ENCODE measurements at places on chromosomes 13 and 19.

GRCh38 chr19:23286477-23286876 lies 36.3 kb upstream of the ZNF724 start:
- DNase-seq: no peak

DNA sequence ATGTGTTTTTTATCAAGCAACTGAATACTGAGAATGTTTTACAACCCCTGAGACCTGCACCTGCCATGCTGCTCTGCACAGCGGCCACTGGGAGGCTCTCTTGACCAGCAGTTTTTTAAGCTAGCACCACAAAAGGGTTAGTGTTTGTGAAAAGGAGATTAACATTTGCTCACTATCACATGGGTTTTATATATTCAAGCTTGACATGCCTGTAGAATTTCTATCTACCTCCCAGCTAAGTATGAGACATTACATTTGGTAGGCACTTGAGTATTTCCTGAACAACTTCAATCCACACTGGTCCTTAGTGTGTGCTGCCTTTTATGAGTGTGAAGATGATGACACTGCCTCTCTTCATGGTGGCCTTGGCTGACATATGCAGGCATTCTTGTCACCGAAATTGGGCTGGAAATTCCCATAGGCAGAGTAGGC lies 1238.9 kb downstream of the UQCRFS1 start:
- DNase-seq: no peak

DNA sequence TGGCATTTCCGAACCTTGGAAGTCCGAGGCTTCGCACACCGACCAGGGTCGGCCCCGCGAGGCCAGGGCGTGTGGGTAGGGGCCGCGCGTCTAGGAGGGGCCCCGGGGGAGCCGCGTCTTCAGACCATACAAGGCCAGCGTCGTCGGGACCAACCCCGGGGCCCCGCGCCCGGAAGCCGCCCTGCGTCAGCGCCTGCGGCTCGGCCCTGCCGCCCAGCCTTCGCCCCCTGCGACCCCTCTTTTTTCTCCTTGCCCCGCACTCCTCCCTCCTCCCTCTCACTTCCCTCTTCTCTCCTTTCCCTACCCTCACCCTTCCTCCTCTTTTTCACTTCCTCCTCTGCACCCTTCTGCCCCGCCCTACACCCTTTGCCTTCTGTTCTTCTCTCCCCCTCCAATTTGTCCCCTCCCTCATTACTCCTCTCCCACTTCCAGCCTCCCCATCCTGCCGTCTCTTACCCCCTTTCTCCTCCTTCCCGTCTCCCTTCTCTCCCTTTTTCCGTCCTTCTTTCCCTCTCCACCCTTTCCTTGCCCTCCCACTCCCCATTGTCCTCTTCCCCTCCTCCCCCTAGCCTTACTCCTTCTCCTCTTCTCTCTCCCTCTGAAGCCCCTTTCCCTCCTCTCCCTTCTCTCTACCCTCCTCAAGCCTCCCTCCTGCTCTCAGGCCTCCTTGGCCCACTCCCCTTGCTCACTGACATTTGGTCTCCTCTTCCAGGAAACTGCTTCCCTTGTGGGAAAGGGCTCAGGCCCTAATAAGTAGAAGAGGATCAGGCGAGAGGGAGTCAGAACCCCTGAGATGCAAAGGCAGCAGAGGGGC lies 2.2 kb upstream of the PLEKHG2 start:
- peak; percentile 56 for DNase-seq

DNA sequence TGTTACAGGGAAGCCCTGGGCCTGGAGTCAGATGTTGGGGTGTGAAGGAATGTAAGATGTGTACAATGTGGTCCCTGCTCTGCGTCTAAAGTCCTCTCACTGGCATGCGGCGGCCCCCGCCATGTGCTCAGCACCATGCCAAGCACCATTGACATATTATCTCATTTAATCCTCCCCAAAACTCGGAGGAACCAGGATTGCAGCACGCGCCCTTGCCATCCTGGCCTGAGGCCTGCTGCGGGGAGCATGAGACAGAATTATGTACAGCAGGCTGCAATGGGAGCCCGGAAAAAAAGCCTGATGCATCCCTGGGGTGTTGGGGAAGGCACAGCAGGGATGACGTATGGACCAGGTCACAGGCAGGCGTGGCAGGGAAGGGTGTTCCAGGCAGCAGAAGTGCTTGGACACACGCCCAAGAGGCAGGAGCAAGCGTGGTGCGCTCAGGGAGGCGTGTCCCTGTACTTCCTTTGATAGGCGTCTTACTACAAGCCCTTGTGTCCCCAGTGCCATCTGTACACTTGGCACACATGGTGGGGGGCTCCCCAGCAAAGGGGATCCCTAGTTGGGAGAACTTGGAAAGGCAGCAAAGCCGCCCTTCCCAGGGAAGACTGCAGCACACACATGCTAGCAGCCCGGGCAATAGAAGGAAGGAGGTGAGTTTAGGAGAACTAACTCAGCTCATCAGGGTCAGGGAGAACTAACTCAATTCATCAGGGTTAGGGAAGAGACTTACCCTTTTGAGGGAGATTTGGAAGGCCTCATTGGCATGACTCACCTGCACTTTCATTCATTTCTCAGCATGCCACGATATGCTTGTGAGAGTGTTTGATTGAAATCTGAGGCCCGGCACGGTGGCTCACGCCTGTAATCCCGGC lies 3.4 kb downstream of the EVI5L start:
- no peak for DNase-seq

DNA sequence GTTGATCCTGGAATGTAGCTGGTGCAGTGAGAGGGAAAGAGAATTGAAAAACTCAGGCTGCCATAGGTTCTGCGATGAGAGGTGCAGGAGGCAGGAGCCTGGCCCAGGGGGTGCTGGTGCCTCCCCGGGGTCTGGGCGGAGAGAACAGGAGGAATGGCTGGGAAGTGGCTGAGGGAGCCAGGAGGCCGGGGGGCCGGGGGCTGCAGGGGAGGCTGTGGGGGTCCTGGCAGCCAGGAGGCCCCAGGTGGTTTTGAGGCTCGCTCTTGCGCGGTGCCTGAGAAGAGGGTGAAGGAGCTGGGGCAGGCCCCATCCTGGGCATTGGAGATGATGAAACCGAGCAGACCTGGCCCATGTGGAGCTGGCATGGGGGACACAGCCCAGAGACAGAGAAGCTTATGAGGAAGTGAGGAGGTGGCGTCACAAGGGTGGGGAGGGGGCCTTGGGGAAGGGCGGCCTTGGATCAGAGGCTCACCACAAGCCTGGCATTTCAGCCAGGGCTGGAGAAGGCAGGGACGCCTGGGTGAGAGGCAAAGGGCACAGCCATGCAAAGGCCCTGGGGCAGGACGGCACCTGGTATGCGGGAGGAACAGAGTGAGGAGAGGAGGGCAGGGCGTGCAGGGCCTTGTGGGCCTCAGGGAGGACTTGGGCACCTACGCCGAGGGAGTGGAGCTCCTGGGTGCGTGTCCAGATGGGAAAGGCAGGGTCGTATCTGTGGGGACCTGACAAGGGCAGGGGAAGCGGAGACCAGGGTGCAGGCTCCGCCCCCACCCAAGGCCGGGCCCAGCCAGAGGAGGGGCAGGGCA lies 1.3 kb upstream of the TEKTIP1 start:
- DNase-seq: no peak

- no peak for DNase-seq
Measured at GRCh38 chr13:113002206-113002912, 33.3 kb downstream of the MCF2L start.

DNA sequence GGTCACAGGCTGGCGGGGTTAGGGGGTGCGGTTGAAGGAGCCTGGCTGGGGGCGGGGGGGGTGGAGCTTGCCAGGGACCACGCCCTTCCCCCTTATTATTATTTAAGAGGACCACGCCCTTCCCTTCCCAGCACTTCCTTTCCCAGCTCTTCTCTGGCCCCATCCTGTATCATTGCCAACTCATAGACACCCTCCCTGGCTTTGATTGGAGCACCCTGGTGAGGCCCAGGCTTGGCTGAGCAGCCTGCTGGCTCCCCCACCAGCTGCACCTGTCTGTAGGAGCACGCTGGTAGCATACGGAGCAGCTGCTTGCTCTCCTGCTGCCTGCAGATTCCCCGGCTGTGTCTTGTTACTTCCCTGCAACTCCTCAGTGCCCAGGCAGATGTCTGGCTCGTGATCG lies 62.5 kb upstream of the PDX1 start:
- no peak for DNase-seq

Data from liver (tissue), 10 donors.